ENCODE measurements at places on chromosomes 11 and 22.

DNA sequence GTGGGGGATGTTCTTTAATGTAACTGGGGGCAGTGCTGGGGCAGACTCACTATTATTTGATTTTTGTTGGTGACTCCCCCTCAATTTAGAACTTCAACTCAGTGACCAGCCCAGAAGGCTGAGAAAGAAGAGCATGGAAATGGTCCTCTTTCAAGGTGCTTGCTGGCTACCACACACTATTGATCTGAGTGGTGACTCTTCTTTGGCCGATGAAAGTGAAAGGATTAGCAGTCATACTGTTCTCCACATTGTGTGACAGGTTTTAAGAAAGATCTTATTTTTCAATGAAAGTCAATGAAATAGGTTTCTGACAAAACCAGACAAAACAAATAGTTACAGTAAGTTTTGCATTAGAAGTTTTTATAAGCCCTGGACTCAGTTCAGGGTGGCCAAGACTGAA is 29.9 kb downstream of the NLRP14 start:
- no peak for DNase-seq

DNA sequence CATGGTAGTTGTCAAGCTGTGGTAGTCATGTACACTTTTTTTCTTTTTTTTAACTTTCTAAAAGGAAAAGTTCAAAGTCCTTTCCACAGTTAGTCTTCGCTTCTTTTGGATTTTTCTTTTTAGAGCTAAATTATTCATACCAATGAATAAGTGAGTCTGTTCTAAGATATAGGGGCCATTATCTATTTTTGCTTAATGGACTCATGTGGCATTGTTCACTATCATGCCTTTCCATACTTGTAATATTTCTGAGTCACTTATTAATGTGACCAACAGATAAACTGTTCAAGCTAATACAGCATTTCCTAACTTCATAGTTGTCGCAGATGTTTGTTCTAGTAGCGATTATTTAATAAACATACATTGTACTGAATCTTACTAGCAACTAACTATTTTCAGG is 8.0 kb upstream of the B3GNT6 start:
- no peak for DNase-seq

GRCh38 chr22:24148266-24149197 is 32.8 kb upstream of the SUSD2 start:
- DNase-seq = no peak

DNA sequence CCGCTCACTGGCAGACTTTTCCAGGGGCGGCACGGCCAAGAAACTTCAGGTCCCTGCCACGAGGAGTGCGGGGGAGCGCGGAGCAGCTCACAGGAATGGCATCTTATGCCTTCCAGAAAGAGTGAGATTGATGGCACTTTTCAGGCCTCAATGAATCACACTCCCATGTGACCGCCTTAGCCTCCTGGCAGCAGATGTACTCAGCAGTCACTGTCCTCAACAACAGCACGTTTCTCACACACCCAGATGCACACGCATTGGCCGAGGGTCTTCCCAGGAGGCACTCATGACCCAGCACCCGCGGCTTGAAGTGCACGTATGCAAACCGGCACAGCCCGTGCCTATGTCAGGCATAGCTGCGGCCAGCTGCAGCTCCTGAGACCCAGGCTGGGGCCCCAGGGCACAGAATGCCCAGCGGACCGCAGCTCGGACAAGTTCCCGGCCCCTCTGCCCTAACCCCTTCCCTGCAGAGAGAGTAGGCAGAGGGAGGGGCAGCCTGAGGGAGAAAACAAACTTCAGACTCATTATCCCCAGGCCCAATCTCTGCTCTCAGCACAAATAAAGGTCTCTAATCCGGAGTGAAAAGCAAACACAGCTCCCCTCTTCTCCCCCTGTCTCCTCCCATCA is 48.3 kb downstream of the RPUSD4 start:
- DNase-seq = no peak

DNA sequence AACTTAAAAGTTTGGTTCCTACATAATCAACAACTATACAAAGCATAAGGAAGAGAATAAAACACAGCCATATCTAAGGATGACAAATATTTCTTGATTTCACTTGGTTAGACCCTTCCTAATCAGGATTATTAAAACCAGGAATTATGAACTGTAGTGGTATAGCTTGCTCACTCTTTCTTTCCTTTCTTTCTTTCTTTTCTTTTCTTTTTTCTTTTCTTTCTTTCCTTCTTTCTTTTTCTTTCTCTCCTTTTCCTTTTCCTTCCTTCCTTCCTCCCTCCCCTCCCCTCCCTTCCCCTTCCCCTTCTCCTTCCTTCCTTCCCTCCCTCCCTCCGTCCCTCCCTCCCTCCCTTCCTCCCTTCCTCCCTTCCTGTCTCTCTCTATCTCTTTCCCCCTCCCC is 78.0 kb downstream of the HORMAD2 start:
- DNase-seq = no peak

- no peak for DNase-seq
Observed at GRCh38 chr11:100383357-100383865, 303.7 kb upstream of the ARHGAP42 start.

DNA sequence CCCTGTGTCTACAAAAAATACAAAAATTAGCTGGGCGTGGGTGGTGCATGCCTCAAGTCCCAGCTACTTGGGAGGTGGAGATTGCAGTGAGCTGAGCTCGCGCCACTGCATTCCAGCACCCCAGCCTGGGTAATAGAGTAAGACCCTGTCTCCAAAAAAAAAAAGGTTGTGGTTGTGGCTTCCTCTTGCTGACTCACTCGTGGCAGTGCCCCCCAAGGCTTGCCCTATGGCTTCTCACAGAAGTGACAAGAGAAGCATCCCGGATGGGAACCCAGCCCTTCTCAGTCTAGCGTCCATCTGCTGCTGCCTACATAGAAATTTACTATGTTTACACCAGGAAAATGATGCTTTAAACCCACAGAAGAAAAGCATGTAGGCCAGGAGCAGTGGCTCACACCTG is 68.5 kb upstream of the PITPNB start:
- no peak for DNase-seq

DNA sequence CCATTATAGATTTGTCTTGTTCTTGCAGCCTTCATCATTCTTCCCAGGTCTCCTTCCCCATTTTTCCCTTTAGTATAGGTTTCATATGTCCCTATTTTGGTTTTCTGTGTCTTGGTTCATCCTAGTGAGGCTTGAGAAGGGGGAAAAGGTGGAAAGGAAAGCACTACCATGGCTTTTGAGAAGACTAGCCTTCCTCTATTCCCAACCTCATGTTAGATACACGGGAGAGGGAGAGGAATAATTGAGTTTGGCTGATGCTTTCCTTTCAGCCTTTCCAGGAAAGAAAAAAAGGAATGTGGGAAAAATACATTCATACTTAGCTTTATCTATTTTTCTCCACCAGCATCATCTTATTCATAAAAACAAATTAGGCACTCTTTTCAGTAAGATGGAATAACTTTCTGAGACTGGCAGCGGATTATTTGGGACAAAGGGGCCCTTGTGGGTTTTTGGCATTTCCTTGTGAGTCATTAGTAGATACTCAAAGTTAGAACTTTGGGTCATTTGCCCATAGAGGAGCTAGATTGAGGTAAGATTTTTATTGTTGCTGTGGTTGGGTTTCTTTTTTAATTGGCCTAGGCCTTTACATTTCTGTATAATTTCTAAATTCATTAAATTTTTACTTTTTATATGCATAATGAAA is 23.8 kb downstream of the CAPRIN1 start:
- DNase-seq = no peak

GRCh38 chr22:44427611-44428470 is 70.2 kb downstream of the RTL6 start:
- DNase-seq = no peak

DNA sequence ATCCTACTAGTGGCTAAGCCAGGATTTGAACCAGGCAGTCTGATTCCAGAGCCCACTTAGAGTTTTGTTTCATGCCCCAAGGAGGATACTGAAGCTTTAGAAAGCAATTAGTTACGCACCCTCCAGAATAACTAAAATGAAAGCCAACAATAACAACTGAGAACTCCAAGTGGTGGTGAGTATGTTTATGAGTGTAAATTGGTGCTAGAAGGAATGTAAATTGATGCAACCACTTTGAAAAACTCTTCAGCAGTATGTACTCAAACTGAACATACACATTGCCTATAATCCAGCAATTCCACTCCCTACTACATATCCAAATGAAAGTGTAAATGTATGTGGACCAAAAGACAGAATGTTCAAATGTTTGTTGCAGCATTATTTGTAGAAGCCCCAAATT is 6.7 kb upstream of the ARL14EP start:
- no peak for DNase-seq

DNA sequence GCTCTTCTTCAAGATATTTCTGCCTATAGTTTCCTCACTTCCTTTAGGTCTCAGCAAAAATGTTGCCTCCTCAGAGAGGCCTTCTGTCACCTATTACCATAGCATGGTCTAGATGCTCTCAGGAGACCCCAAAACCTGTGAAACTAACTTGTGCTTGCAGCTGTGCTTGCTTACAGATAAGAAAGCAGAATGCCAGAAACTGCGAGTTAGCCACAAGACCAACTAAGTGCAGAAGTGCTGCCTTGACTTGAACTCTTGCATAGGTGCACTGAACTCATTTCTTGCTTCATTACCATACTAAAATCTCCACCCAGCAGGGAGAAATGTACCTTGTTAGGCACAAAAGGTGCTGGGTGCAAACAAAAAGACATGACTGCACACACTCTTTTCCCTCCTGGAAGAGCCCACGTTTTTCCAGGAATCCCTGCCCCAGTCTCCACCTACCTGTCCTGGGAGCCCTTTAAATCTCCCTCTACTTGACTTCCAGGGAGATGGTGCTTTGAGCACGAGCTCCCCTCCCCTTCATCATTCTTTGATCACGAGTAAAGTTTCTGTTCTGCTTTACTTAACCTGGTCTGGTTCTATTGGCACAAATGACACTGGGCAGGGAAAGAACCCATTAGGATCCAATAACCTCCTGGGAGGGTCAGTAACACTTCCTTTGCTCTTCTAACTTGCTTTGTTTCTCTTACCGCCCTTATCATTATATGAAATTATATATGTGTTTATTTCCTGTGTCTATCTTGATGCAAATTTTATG is 137.7 kb upstream of the DDI1 start:
- no peak for DNase-seq

DNA sequence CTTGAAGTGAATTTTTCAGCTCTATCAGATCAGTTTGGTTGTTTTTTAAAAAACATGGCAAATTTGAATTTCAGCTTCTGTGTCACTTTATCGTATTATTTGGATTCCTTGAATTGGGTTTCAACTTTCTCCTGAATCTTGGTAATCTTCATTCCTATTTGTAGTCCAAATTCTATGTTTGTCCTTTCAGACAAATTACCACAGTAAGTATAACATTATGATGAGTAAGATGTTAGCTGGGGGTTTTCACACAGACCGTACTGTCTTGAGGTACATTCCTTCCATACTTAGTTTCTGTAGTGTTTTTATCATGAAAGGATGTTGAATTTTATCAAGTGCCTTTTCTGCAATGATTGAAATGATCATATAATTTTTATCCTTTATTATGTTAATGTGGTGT is 28.0 kb downstream of the OR5B17 start:
- no peak for DNase-seq
